ENCODE measurements at places on chromosomes 16 and 17.

- no peak for DNase-seq
Observed at GRCh38 chr16:73040136-73040535, 7.8 kb downstream of the ZFHX3 start.

GRCh38 chr17:49390548-49391324 is 23.9 kb downstream of the PHB1 start:
- peak; percentile 68 for DNase-seq

DNA sequence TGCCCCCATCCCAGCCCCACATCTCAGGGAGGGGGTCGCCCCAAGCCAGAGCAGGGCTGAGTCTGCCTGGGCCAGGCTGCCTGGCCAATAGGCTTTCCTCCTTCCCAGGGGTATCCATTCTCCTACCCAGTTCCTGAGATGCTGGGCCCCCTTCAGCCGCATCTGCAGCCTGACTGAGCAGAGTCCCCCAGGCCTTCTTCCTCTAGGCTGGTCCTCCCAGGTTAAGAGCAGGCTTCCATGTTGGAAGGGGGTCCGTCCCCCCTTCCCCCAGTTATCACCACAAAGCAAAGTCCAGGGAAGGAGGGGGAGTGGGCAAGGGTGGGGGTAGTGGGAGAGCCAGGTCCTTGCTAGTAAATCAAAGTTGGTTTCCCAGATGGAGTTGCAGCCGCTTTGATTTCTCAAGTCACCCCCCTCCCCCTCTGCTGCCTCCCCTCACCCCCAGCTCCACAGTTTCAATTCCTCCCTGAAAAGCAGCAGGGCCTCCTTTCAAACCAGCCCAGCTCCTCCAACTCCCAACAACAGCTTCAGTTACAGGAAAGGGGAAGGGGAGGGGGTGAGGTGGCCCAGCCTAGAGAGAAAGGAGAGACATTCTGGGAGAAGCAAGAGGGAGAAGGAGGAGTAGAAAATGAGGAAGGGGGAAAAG is 9.5 kb upstream of the FZD2 start:
- no peak for DNase-seq

- DNase-seq: no peak
Observed at GRCh38 chr17:48646183-48647102, 20.3 kb upstream of the HOXB9 start.

GRCh38 chr17:2090804-2091534 is 36.1 kb downstream of the HIC1 start:
- DNase-seq: no peak

GRCh38 chr17:30091771-30092170 is 24.8 kb upstream of the NSRP1 start:
- no peak for DNase-seq

DNA sequence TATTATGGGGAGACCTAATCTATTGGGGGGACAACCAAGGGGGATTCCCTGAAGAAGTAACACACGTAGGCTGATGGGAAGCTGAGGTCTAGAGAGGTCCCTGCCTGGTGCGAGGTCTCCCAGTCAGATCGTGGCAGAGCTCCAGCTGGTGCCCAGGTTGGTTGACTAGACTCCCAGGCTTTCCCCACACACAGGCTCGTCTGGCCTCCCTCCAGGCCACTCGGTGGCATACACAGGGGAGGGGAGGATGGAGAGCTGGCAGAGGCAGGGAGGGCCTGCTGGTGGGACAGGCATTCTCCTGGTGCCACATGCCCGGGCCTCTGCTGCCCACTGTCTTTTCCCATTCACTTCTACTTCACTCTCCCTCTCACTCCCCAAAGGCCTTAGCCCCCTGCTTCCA is 8.5 kb upstream of the SOCS3 start:
- DNase-seq: no peak

DNA sequence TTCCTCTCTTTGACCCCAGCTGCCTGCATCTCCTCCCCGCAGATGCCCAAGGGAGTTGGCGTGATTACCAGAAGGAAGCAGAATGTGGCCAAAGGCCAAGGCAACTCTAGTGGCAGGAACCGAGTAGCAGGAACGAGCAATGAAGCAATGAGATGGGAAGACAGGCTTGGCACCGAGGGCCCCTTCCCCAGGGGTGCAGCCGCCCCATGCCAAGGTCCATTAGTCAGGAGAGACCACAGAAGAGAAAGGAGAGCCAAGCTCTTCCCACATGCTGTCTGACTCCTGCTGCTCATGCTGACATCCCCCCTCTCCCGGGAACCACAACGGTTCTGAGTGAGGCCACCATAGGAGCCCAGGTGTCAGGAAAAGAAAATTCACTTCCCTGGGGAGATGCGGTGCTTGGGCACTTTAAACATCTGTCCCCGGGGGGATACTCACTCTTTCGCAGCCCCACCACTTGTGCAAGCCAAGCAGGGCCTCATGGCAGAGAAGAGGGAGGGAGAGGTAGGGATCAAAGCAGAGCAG is 67.4 kb downstream of the MYO18A start:
- peak; percentile 79 for DNase-seq

- DNase-seq: no peak
Observed at GRCh38 chr16:16778332-16778731, 399.4 kb downstream of the NPIPA7 start.

DNA sequence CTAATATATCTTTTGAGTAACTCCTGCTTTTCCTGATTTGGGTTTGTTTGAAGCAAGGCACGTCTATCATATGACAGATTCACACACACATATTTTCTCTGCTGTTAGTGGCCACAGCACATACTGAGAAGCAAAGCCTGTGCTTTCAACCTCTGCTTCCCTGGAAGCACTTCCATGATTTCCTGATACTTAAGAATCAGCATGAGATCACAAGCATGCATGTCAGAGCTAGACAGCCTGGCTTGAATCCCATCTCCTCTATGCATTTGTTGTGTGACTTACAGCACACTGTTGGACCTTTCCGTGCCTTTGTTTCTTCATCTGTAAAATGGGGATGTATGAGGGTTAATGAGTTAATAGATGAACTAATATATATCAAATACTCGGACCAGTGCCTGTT is 151.1 kb upstream of the NOL11 start:
- DNase-seq: no peak

Data from Right ventricle myocardium inferior (tissue), 1 donor.